ENCODE measurements at places on chromosomes 2 and 18.

GRCh38 chr2:189628817-189629530 is 32.3 kb upstream of the ASNSD1 start:
- no peak for DNase-seq

GRCh38 chr18:62634458-62634857 is 80.9 kb upstream of the PHLPP1 start:
- DNase-seq = peak; percentile 81

DNA sequence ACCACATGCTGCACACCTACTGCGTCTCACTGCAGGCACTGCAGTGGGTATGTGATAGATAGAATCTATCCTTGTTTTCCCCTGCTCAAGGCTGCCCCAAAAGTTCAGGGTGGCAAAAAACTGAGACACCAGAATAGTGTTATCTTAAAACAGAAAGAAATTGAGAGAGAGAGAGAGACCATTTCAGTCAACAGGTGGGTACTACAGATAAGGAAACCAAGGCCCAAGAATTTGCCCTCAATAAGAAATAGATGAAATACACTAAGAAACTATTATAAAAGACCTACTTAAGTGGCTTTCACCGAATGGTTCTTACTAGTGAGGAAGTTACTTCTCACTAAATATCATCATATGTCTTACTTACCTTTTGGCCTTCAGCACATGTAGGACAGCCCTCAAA is 27.9 kb downstream of the EPG5 start:
- DNase-seq = no peak

GRCh38 chr18:36469461-36469860 is 171.9 kb downstream of the FHOD3 start:
- no peak for DNase-seq

DNA sequence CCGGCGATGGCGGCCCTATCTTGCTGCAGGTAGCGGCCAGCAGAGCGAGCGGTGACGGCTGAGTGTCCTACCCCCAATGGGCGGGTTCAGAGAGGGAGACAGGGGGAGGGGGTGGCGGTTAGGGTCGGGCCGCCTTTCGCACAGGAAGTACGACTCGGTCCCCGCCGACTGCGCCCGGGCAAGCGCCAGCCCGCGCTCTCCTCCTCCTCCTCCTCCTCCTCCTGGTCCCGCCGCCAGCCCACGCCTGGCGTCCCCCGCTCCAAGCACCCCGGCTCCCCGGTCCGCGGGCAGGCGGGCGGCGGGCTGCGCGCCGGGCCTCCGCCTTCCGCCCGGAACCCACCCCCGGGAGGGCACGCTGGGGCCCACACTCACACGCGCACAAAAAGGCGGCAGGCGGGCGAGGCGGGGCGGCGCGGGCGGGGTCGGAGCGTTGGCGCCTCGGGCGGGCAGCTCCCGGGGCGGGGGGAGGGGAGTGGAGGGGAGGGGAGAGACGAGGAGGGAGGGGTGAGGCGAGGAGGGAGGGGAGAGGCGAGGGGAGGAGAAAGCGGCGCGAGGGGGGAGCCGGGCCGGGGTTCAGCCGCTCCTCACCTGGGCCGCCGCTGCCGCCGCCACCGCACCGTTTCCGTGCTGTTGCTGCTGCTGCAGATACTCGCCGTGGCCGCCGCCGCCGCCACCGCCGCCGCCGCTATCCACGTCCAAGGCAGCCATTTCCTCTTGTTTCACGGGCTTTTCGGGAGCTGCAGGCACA is 1.2 kb downstream of the SP3 start:
- DNase-seq = peak; percentile 87

DNA sequence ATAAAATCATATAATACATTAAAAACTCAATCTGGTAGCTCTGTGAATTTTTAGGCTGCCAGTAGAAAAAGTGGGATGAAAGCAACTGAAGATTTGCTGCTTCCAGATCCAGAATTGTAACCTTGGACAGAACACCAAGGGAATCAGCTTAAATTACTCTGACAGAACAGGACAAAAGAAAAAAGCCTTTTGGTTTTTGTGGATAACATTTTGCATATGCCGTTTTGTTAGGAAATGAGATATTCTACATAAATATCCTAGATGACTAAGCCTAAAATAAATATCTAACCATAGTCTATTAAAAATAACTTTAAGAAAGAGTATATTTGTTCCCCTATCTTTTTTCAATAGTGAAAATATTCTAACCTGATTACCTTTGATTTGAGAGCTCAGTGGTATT is 148.7 kb upstream of the DOCK10 start:
- DNase-seq = no peak

GRCh38 chr2:48380208-48380607 is 149.7 kb upstream of the STON1 start:
- DNase-seq = no peak

- DNase-seq = no peak
Observed at GRCh38 chr2:134362740-134363139, 108.9 kb downstream of the MGAT5 start.

DNA sequence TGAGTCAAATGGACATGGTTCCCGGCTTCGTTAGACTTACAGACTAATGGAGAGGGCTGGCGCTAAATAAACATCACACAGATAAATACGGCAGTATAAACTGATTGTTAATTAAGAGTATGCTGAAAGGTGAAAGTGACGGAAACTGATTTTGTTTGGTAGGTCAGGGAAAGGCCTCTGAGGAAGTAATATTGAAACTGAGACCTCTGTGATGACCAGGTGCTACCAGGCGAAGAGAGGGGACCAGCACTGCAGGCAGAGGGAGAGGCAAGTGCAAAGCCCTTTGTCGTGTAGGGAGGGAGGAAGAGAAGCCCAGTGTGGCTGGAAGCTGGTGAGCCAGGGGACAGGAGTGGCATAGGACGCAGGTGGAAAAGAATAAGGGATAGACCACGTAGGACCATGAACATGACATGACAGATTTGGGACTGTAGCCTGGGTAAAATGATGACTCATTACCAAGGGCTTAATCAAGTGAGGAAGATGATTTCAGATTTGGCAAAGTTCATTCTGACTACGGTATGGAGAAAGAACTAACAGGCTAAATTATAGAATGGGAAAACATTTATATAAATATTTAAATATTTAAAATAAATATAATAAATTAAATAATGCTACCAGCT is 433.1 kb downstream of the NCKAP5 start:
- DNase-seq = no peak

GRCh38 chr2:238397356-238397755 is 29.4 kb upstream of the ASB1 start:
- no peak for DNase-seq

GRCh38 chr2:236239276-236240065 is 24.7 kb downstream of the ASB18 start:
- DNase-seq = no peak

GRCh38 chr2:176018708-176019107 is 16.6 kb upstream of the LNPK start:
- peak; percentile 53 for DNase-seq

DNA sequence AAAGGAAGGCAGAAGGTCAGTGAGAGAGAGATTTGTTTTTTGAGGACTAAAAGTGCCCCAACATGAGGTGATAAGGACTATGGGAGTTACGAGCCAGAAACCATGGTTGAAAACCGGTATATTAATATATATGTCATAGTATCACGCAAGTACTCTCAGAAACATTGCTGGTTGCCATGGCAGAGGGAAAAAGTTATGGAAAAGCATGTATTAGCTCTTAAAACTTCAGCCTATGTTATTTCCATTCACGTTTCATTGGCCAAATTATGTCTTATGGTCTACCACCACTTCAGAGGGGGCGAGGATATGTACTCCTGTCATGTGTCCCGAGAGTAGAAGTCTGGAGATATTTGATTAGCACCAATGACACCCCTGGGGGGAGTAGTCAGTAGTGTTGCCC is 125.9 kb downstream of the LTBP1 start:
- DNase-seq = no peak

DNA sequence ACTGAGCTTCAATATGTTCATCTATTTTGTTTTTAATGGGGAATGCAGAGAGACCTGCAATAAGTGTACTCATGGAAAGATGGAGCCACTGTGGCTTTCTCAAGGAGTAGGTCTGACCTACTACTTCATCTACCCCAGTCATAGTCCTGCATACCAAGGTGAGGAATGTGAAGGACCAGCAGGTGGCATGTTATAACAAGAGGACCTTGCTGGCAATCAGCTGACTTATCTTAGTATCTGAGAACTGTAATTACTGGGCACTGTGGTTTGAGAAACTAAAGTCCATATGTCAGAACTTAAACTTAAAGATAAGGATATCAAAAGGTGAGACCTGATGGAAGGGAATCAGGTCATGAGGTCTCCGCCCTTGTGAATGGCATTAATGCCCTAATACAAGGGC is 1104.2 kb downstream of the BCL11A start:
- no peak for DNase-seq

- DNase-seq = no peak
Observed at GRCh38 chr2:77629539-77629938, 107.4 kb upstream of the LRRTM4 start.

DNA sequence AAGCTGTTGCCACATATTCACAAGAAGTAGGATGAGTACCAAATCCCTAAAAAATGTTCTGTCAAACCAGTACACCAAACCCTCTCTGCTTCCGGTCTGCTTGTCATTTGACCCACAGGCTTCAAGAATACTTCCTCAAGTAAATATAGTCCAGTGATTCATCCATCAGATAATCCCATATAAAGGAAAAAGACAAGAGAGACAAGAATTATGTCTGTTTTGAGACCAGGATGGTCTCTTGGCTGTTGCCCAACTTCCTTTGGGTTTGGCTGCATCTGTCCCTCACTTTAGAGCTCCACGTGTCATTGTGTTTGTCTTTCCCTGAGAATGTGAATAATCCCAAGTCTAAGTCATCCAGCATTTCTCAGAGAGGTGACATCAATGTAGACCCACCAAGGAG is 91.5 kb upstream of the NRP2 start:
- DNase-seq = peak; percentile 36

DNA sequence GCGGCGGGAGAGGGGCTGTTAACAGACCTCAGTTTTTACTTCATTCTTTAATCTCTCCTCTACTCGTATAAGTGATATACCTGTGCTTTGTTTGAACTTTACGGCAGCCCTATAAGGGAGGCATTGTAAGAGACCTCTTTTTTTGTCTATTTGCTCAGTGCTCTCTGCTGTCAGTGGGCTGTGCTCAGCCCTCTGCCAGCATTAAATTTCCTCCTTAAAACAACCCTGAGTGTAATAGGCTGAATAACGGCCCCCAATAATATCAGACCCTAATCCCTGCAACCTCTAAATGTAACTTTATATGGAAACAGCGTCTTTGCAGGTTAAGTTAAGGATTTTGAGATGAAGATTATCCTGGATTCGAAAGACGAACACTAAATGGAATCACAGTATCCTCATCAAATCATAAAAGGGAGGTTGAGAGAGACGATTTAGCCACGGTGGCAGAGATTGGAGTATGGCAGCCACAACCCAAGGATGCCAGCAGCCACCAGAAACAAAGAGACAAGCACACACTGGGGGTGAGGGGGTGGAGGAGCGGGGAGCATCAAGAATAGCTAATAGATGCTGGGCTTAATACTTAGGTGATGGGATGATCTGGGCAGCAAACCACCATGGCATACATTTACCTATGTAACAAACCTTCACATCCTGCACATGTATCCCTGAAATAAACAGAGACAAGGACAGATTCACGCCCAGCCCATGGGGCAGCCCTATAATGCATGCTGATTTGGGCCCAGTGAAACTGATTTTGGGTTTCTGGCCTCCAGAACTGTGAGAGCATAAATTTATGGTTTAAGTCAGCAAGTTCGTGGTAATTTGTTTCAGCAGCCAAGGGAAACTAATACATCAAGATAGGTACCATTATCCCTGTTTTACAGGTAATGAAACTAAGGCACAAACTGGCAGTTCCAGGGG is 894 bp upstream of the FARSB start:
- peak; percentile 39 for DNase-seq

- DNase-seq = peak; percentile 28
Observed at GRCh38 chr18:56639104-56639381, 651 bp upstream of the TXNL1 start.

- DNase-seq = no peak
Observed at GRCh38 chr2:109453371-109453995, 160.3 kb downstream of the SEPTIN10 start.

- peak; percentile 88 for DNase-seq
Observed at GRCh38 chr2:39871291-39871761, 92.3 kb upstream of the THUMPD2 start.

- DNase-seq = no peak
Observed at GRCh38 chr2:216485237-216485636, 13.4 kb upstream of the RPL37A start.

DNA sequence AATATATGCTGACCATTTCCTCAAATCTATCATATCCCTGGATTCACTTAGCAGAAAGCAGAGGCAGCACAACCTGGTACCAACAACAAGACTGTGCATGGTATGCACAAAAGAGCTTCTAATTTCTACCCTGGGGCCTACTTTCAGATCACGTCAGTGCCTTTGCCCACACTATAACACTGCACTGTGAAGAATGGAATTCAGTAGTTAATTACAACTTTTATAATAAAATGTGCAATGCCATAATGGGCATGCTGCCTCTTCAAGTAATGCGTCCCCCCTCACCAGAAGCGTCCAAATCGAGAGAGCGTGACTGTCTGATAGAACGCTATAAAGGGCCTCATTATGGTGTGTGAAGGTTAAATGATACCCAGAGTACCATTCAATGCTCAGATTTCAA is 328.1 kb upstream of the PKDCC start:
- no peak for DNase-seq

DNA sequence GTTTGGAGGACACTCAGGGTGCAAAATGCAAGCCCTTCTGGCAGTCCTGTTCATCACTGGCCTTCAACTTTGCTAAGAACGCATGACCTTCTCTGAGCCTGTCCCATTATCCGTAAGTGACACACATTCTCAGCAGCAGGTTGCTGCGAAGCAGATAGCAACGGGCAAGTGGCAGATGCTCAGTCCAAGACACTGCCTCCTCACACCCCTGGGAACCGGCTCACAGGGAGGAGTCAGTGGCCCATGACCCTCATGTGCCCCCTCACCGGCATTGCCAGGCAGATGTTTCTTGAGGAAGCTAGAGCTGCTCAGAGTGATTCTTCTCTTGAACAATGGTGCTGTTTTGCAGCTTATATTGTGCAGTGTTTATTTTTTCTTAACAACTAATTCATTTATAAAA is 737.2 kb upstream of the HS6ST1 start:
- DNase-seq = no peak

- no peak for DNase-seq
Observed at GRCh38 chr2:20021405-20022009, 9.0 kb upstream of the MATN3 start.

DNA sequence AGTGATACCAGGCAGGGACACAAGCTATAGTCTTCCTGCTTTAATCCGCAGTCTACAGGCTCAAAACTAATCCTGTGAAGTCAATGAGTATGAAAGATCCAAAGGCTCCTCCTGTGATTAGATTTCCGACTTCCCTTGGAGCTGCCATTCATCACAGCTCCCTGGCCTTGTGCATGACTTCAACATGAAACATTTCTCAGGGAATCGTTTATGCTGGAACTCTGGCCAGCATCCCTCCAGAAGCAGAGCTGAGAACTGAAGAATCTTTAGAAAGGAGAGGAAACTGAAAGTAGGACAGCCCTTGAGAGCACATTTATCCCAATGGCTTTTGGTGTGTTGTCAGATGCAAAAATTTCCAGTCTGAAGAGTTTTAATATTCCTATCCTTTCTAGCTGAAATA is 84.3 kb upstream of the SESTD1 start:
- peak; percentile 26 for DNase-seq

GRCh38 chr2:152162141-152162540 is 13.4 kb downstream of the STAM2 start:
- DNase-seq = no peak

Data from GM23248 (cell line).